Thoracic aorta (tissue), 2 donors: ENCODE measurements at places on chromosomes 12 and 14.

DNA sequence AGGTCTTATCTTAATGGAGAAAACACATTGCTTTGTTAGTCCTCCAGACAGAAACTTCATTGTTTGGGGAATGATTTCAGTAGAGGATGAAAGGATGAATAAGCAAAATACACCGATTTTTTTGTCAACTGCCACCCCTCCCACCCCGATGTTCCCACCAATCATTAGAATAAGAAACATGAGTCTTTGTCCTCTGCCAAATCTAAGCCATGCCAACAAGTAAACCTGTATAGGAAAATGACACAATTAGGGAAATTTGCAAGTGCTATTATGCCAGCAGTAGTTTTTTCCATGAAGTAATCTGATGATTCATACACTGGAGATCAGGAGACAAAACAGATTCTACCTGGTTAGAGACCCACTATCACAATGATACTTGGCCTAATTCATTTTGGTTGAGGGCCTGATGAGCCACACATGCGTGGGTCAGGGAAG is 35.9 kb downstream of the FLRT2 start:
- DNase-seq, result no peak

DNA sequence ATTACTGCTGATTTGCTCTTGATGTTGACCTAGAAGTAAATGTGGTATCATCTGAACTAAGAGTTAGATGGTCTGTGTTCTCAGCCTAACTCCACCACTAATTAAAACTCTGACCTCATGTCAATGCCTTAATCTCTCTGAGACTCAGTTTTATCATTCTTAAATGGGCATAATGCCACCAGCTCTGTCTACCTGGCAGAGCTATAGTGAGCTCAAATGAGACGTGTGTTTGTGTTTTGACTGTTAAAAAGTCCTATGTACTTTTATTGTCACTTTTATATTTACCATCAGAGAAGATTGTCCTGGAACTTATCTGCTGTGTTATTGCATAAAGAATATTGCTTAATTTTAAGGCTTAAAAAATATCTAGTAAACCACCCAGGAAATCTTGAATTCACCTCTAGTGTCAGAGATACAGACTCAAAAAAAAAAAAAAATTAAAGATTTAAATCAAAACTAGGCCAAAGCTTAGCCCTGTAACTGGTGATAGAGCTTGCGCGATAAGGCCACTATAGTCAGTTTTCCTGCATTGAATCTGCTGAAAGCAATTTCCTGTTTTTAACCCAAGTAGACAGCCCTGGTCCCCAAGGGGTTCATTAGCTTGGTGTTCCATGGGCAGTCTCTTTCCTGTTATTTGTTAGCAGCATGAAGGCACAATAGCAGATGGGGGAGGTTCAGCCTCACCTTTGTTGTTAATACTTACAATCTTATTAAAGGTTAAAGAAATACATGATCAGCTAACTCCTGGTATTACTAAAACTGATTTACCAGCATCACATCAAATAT is 261.8 kb downstream of the ATP23 start:
- DNase-seq, result no peak

GRCh38 chr12:69846976-69847375 is 21.9 kb downstream of the MYRFL start:
- DNase-seq, result no peak

GRCh38 chr12:15545334-15545733 is 223.0 kb downstream of the PTPRO start:
- DNase-seq, result no peak

GRCh38 chr14:26694521-26694920 is 96.7 kb upstream of the NOVA1 start:
- no peak for DNase-seq

DNA sequence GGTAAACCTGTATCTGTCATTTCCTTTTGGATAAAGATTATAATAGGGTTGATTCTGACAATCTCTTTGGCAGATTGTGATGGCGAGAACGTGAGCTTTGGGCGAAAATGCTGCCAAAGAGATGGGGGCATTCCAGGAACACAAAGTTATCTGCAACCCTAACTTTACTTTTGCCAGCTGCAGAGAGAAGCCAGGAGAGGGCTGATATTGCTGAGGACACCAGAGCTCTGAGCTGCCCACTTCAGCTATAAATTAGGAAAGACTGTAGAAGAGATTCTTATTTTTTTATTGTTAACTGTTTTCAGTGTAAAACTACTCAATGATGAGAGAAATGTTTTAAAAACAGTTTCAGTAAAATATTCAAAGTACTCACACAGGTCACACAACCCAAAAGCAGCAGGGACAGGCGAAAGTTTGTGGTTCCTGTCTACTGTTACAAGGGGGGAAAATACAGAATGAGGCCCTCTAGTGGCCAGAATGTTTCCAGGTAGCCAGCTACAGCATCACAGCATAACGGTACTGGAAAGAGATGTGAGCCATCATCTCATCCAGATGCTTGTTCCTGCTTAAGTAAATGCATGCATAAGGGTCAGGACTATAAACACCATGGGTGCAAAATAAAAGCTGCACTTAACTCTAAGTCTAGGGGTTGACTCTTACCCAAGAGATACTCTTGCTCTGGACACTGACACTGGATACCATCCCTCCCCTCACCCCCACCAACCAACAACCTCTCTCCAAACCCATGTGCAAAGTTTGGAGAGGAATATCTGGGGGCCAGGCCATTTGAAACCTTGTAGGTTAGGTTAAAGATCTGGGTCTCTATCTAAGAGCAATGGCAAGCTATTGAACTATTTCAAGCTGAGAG is 498.4 kb downstream of the RMST start:
- DNase-seq, result no peak

- DNase-seq, result no peak
Observed at GRCh38 chr12:67633708-67634107, 14.8 kb upstream of the DYRK2 start.

GRCh38 chr12:49894751-49895148 is 8.9 kb downstream of the FAIM2 start:
- no peak for DNase-seq

DNA sequence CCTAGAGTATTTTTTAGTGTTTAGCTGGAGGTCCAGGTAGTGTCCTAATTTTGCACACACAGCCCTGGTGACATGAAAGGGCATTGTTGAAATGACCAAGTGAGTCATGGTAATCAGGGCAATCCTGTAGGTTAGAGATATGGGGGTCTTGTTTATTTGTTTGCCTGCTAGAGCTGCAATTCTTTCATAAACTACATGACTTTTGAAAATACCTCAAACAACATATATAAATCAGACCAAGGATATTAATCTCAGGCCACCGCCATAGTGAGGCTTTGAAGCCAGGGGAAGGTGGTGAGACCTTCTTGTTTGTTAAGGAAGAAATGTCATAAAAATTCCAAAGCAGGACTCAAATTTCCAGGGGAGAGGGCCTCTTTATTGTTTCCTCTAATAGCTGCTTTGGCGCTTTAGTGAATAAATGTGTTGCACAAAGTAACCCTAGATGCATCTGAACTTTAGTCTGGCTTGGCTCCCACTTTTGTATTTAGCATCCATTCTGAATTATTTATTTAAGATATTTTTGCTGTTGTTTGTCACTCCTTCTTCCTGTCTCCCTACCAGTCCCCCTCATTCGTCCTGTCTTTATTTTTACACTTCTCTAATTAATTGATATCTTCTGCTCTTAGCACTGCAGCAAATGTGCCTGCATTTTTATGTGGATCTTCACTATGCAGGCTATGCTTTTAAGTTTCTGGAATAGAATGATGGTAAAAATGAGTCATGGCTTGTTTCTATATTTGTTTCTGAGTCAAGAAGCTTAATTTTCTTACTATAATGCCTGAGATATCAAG is 430.3 kb downstream of the RAD51B start:
- DNase-seq, result no peak

GRCh38 chr14:85172290-85172689 is 357.7 kb upstream of the FLRT2 start:
- DNase-seq, result no peak

DNA sequence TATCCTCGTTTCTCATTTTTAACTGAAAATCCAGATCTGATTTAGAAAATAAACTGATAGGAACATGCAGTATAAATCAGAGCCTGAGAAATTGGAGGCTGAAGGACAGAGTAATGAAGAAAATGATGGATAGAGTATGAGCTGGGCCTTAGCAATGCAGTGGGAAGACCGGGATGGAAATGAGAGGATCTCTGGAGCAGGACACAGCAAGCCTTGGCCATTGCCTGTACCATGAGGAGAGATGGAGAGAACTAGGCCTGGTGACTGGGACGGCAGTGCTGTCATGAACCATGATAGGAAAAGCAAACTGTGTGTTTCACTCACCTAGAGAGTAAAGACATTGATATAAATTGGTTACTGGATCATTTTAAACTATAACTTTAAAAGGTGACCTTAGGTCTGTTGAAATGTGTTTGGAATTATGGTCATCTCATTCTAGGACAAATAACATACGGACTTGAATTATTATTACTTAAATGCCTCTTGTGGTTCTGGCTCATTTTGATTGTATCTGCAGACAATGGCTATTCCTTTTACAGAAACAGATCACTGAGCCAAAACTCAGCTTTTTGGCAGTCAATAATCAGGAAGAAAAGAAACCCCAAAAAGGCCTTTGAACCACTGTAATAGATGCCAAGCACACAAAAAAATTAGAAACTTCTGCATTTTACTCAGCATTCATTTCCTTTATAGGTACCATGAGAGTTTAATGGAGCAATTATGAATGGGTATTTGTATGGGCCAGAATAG is 251.9 kb upstream of the PRKD1 start:
- no peak for DNase-seq

DNA sequence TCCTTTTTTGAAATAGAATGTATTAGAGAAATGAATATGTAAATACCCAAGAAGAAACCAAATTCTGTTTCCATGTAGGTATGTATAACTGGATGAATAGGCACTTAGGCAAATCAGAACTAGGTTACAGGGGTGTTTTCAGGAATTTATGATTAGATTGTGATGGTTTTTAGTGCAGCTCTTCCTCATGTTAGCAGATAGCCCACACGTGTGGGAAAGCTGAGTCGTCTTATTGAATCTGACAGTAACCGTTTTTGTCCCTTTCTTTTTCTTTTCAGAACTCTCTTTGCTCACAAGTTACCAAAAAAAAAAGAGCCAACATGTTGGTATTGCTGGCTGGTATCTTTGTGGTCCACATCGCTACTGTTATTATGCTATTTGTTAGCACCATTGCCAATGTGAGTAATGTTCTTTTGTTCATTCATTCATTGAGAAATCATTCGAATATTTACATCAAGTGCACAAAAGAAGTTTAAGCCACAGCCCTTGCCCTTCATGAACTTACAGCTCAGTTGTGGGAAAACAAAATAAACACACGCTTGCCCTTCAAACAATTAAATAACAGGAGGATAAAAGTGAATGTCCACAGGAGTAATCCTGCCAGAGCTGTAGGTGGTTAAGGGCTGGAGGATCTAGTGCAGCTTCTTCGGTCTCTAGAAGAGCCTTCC is 14.8 kb downstream of the EMP1 start:
- no peak for DNase-seq

DNA sequence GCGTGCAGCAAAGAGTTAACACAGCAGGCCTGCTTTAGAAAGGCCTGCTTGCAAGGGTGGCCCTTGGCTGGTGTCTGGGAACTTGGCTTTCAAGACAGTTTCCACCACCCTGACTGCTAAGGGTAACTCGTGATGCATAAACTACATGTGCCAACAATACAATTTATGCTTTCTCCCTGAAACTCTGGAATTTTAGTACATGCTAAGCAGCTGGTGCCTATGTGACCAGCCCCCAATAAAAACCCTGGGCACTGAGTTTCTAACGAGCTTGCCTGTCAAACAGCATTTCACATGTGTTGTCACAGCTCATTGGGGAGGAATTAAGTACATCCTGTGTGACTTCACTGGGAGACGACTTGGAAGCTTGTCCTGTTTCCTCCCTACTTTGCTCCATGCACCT is 133.1 kb downstream of the SLC5A8 start:
- DNase-seq, result no peak

DNA sequence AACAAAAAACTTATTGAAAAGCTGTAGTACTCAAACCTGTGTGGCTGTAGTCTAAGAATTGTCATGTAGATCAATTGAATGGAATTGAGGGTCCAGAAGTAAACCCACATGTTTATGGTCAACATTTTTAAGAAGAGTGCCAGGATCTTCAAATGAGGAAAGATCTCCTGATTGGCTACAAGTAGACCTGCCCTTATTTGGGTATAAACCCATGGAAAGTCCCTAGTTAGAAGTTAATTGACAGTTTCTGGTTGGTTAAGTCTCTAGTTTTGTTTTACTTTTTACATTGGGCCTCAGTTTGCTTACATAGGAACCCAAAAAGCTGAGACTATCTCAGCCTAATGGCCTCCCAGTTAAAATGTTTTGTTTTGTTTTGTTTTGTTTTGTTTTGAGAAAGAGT is 91.9 kb upstream of the RESF1 start:
- DNase-seq, result no peak

DNA sequence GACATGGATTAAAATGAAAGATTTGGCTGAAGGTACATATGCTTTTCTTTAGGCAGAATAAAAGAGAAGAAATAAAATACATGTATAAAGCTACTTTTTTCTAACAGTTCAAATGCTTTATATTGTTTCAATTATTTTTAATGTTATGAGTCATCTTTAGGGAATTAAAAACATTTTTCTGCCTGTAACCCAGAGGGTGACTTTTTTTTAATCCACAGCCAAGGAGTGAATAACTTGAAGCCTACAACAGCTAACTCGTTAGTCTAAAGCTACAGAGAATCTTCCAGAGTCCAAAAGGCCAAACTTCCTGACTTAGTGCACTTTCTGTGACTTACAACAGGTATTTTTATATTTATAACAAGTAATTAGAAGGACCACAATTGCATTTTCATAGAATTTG is 151.6 kb downstream of the SEC23A start:
- DNase-seq, result no peak

DNA sequence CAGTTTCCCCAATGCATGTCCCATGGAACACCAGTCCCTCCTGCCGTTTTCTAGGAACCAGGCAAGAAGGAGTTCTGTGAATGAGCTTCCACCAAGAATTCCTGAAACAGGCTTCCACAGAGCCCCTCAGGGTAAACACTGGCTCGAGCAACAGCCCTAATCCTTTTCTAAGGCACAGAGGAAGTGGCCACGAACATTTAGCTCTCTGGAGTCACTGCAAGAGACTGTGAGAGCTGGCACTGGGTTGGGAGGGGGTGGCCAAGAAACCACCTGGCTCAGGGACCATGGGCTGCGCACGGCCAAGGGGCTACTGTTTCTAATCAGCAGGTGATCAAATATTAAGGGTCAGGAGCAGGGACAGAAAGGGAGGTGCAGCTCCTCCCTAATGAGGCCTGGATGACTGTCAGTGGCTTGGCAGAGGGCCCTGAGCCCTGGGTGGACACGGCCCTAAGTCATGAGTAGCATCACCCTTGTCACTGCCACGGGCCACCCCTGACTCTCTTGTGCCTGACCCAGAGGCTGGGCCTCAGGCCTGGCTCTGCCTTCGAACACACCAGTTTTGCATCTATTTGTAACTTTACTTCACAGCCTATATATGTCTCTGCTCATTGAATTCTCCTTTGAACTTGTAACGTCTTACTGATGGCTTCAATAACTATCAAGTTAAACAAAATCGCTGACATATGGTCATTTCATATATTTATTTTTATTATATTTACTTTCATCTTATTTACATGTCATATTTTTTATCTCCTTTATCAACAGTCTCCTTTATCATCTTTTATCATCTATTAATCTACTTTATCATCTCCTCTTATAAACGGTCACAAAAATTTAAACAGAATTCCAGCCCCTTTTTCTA is 154.0 kb downstream of the DICER1 start:
- no peak for DNase-seq
